ENCODE measurements at places on chromosomes 4 and X.

- DNase-seq, result no peak
These were observed 24.9 kb upstream of the SGMS2 start for GRCh38 chr4:107799669-107800450.

DNA sequence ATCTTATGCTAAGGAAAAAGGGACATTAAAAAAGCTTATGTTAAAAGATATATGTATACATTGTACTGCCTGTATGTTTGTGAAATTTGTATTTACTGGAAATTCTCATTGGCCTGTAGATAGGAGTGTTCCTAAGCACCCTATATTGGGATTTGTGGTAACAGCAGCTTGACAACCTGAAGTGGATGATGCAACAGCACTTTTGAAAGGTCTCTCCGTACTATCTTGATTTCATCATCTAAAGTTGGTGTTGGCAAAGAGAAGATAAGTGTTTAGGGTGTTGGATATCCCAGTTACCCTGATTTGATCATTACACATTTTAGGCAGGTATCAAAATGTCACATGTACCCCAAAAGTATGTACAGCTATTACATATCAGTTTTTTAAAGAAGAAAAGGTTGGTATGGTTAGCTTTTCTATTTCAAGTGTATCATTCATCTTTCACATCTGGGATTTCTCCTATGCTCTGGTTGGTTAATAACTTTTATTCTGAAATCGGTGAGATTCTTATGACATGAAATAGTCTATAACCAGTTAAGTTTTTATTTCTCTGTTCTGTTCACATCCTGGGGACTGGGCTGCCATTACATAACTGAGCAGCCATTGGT lies 10.3 kb downstream of the HADH start:
- DNase-seq, result no peak

DNA sequence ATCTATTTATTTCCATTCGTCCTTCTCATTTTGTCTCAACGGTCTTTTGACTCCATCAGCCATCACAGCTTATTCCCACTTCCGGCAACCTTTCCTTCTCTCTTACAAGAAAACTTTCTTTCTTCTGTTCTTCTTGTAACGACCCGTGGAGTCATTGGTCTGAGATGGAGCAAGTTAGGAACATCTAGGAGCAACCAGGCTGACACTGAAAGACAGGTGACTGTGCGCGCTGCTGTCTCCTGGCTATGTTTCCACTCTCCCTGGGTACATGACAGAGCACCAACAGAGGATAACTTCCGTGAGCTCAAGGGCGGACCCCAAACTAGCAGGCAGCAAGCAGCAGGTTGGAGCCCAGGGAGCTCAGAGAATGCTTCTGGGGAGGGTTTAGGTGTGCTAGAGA lies 2.5 kb downstream of the FGF5 start:
- DNase-seq, result no peak

- no peak for DNase-seq
These were observed 38.8 kb downstream of the MAML3 start for GRCh38 chr4:140115140-140115539.

GRCh38 chrX:40083120-40083978 lies 14.4 kb downstream of the BCOR start:
- DNase-seq, result no peak

GRCh38 chr4:175805846-175806245 lies 6.2 kb downstream of the GPM6A start:
- no peak for DNase-seq
